NCI-H2081 (cell line): ENCODE measurements at places on chromosomes 11 and 22.

- DNase-seq, result no peak
Observed at GRCh38 chr11:120590472-120590871, 78.9 kb downstream of the GRIK4 start.

GRCh38 chr11:38593649-38594048 lies 1995.6 kb upstream of the RAG2 start:
- DNase-seq, result no peak

GRCh38 chr11:111574373-111575225 lies 27.6 kb upstream of the SIK2 start:
- no peak for DNase-seq

DNA sequence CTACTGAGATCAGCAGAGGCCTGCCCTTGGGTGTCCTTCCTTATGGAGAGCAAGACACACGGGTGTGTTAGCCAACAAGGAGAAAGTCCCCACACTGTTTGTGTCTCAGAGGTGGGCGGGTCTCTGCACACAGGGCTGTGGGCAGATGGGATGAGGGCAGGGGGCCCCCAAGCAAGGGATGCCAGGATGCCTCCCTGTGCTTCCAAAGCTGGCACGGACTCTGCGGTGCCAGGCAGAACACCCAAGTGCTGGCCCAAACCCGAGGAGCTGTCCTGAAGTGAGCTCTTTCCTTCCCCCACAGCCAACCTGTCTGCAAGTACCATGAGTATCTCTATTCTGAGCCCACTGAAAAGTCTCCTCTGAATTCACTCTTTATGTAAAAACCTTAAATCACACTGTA lies 273.3 kb downstream of the CTTN start:
- DNase-seq, result no peak

- no peak for DNase-seq
Observed at GRCh38 chr22:25837288-25837900, 95.4 kb downstream of the MYO18B start.

- DNase-seq, result no peak
Observed at GRCh38 chr11:85627332-85627997, at the start of gene DLG2. Gene DLG2, minus strand, starts transcription at chr11:85627344.
